NCI-H1930 (cell line): ENCODE measurements at places on chromosomes 1 and 21.

- DNase-seq, result no peak
Observed at GRCh38 chr1:187949567-187949966, 1120.8 kb downstream of the PLA2G4A start.

- DNase-seq, result no peak
Observed at GRCh38 chr1:111980686-111981085, 8.8 kb downstream of the KCND3 start.

DNA sequence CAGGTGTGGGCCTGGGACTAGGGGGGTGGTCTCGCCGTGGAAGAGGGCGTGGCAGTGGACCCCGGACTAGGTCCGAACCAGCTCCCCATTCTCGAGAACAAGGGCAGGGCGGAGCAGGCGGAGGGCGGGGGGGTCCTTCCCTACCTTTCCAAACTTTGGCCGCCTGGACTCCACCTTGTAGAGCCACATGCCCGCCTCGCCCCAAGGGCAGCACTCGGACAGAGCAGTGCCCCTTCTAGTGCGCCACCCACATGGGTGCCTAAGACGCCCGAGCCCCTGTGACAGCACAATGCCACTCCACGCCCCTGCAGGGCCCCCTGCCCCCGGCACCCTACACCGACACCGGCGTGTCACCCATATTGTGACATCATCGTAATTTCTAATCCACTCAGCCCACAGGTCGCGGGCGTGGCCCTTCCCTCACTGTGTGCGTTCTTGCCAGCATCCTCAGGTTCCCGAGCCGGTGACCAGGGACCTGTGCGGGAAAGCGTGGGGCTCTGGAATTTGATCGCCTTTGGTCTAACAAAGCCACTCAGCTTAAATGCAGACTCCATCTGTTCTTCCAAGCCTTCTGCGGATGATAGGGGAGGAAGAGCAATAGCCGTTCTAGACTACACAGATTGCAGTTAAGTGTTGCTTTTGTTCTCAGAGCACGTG is 553 bp upstream of the STMN1 start:
- peak; percentile 38 for DNase-seq

GRCh38 chr1:101365878-101366277 is 129.1 kb downstream of the S1PR1 start:
- no peak for DNase-seq

GRCh38 chr1:79262745-79263258 is 256.3 kb upstream of the ADGRL4 start:
- no peak for DNase-seq

GRCh38 chr21:21606041-21606440 is 607.8 kb downstream of the NCAM2 start:
- no peak for DNase-seq

DNA sequence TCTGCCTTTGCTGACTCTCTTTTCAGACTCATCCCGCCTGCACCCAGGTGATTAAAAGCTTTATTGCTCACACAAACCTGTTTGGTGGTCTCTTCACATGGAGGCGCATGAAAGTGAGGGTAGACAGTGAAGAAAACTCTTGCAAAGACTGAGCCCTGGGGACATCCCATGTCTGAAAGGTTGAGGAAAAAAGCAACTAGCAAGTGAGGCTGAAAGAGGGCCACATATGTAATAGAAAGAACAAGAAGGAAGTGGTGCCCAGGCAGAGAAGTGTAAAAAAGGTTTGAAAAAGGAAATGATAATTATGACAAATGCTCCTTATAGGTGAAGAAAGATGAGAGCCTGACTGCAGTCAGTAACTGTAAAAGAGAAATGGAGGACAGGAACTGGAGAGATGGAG is 115.9 kb upstream of the NEK7 start:
- DNase-seq, result no peak

- peak; percentile 64 for DNase-seq
Observed at GRCh38 chr1:65265651-65266351, 43.5 kb upstream of the DNAJC6 start.

DNA sequence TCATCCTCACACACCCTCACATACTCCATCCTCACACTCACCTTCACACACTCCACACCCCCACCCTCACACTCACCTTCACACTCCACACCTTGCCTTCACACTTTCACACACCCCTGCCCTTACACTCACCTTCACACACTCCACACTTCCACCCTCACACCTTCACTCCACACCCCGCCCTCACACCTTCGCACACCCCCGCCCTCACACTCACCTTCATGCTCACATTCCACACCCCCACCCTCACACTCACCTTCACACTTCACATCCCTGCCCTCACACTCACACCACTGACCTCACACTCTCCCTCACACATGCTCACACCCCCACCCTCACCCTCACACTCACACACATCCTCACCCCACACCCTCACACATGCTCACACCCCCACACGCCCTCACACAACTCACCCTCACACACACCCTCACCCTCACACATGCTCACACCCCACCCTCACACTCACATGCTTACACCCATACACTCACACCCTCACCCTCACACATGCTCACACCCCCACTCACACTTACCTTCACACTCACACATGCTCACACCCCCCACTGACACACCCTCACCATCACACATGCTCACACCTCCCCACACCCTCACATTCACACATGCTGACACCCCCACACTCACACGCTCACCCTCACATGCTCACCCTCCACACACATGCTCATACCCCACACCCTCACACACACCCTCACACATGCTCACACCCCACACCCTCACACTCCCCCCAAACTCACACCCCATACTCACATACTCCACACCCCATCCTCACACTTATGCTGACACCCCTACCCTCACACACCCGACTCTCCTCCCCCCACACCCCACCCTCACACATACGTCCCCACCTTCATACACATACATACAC is 44.5 kb upstream of the EDN2 start:
- DNase-seq, result no peak

- DNase-seq, result no peak
Observed at GRCh38 chr1:218664385-218665170, 319.4 kb downstream of the TGFB2 start.

DNA sequence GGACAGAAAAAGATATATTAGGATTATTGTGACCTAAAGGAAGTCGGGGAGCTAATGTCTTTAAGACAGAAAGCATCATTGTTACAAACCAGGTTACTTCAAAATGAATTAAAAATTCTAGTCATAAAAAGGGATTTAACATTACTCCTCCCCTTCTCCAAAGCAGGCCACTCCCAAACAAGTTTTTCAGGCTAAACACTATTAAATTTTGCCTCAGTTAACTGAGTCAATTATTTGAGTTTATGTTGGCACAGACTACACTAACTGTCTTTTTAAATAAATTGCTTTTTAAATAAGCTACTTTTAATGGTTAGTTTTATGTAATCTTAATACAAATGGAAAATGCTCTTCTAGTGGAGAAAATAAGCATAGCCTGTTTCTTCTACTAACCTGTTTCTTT is 395.0 kb upstream of the DUSP10 start:
- no peak for DNase-seq

DNA sequence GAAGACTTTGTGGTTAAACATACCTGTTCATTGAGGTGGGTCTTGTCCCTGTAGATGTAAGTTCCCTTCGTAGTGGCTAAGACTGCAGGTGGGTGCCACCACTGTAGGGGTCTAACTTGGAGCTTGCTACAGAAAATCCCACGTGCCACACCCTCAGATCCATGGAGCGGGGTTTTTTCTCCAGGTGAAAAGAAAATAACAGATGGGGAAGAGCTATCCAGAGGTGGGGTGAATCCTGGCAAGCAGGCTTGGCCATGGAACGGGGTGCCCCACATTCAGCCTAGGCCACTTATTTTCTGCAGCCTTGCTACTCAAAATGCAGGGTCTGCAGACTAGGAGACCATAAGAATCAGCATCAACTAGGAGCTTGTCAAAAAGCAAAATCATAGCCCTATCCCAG is 24.0 kb downstream of the EXOC8 start:
- DNase-seq, result no peak

DNA sequence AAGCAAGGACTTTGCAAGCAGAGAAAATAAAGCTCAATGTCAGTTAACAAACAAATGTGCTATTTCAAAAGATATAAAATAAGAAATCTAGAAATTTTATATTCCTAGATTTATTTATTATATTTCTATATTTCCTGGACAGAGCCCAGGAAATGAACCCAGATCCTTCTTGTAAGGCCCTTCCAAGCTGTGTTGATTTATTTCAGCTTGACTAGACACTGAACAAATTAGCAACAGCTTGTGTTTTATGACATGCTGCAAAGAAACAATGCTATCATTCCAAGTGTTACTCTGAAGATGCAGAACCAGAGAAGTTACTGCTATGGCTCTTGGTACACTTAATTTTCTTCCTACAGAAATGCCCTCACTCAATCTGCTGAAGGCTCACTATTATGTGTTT is 6.2 kb downstream of the TGFBR3 start:
- no peak for DNase-seq

DNA sequence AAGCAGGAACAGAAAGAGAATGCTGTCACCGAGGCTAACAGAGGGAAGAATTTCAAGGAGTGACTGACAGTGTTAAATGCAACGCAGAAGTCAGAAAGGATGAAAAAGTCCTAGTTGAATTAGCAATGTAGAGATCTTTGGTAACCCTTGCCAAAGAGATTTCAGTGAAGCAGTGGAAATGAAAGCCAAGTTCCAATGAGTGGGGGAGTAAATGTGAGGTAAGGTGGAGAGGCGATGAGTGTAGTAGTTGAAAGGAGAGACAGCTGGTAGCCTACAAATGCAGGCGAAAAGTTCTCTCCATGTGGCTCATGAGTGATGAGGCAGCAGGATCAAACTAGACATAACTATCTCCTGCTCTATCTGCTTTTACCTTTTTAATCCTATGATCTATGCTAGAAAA is 74.6 kb upstream of the IPO9 start:
- no peak for DNase-seq

GRCh38 chr1:18191481-18192155 is 84.0 kb downstream of the IGSF21 start:
- no peak for DNase-seq

- no peak for DNase-seq
Observed at GRCh38 chr1:230975636-230976035, 3.0 kb downstream of the TTC13 start.

DNA sequence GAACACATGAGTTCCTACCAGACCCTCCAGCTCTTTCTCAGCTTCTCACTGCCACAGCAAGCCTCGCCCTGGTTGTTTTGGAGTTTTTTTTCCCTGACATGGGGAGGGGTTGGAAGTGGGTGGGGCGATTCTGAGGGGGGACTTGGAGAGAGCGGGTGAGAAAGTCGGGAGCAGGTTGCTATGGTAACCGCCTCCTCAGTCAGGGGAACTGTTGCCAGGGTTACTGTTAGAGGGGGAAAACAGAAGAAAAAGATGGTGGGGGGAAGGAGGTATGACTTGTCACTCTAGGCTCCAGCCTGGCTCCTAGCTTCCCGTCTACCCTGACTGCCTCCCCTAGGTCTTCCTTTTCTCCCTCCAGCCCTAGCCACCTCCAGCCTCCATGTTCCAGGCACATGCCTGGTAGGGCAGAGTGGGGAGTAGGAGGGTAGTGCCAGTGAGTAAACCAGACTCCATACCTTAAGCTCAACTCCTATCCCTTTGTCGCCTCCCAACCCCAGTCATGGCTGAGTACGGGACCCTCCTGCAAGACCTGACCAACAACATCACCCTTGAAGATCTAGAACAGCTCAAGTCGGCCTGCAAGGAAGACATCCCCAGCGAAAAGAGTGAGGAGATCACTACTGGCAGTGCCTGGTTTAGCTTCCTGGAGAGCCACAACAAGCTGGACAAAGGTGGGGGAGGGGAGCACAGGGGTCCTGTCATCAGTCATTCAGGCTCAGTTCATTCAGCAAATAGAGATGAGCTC is 6.0 kb downstream of the PEA15 start:
- no peak for DNase-seq

- no peak for DNase-seq
Observed at GRCh38 chr1:228147151-228147693, 2.5 kb upstream of the GJC2 start.

GRCh38 chr21:31460980-31461379 is 116.9 kb upstream of the TIAM1 start:
- DNase-seq, result no peak

DNA sequence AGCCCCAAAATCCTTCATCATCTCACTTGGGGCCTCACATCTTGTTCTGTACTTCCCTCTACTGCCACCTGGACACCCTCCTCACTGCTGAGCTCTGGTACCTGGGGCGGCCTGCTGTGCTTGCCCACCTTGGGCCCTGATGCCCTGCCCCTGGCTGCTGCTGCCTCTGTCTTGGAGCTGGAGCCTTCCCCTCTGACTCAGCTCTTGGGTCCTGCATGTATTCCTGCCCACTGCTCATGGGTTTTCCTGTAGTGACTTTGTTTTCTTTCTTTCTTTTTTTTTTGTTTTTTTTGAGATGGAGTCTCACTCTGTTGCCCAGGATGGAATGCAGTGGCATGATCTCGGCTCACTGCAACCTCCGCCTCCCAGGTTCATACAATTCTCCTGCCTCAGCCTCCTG is 37.5 kb downstream of the TRAPPC10 start:
- DNase-seq, result no peak

GRCh38 chr1:24748191-24749121 is 3.2 kb downstream of the CLIC4 start:
- no peak for DNase-seq

DNA sequence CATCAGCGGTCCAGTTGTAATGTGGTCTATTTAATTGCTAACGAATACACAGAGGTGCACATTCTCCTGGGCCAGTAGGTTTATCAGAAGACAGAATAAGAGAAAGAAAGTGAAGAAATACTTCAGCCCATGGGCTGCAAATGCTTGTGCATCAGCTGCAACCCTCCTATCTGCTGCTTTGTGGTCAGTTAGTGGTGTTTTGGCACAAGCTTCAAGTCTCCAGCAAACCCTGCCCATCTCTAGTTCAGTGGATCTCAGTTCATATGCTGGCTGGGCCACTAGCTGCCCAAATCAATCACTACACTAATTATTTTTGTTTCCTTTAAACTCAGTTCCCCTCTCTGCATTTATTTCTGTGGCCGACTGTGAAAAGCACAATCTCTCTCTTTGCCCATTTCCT is 124.2 kb downstream of the KCNJ6 start:
- no peak for DNase-seq

DNA sequence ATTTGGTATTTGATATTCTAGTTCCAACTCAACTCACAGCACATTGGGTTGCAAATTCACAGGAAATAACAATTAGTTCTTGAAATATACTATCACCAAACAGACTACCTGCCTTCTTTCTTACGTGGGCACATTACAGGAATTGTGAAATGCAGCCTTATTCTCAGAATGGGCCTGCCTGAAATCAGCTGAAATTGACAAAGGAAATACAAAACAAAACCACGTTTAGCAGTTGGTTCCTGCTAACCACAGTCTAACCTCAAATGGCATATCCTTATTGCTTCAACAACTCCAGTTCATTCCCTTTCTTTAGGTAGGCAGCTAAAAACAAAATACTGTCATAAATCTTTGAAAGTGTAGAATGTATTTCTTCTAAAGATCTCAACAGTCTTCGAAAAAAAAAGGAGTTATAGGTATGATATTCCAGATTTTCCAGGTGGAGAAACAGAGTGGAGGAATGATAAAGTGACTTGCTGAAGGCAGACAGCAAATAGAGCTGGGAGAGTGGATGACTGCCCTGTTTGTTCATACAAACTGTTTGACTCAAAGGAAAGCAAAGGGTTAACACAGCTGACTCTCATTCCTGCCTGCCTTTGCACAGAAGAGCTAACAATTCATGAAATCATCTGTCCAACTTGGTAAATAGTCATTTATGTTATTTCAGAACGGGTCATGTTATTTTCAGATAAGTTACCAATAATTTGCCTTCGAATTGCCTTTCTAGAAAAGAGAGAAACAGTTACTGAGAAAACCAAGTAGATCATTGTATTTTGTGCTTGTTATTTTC is 1.6 kb upstream of the GREM2 start:
- DNase-seq, result no peak

GRCh38 chr1:109800291-109800690 is 36.6 kb upstream of the EPS8L3 start:
- DNase-seq, result no peak

- no peak for DNase-seq
Observed at GRCh38 chr1:154133256-154133655, 21.6 kb downstream of the NUP210L start.
